AG04450 (cell line): ENCODE measurements at places on chromosomes 11 and 22.

DNA sequence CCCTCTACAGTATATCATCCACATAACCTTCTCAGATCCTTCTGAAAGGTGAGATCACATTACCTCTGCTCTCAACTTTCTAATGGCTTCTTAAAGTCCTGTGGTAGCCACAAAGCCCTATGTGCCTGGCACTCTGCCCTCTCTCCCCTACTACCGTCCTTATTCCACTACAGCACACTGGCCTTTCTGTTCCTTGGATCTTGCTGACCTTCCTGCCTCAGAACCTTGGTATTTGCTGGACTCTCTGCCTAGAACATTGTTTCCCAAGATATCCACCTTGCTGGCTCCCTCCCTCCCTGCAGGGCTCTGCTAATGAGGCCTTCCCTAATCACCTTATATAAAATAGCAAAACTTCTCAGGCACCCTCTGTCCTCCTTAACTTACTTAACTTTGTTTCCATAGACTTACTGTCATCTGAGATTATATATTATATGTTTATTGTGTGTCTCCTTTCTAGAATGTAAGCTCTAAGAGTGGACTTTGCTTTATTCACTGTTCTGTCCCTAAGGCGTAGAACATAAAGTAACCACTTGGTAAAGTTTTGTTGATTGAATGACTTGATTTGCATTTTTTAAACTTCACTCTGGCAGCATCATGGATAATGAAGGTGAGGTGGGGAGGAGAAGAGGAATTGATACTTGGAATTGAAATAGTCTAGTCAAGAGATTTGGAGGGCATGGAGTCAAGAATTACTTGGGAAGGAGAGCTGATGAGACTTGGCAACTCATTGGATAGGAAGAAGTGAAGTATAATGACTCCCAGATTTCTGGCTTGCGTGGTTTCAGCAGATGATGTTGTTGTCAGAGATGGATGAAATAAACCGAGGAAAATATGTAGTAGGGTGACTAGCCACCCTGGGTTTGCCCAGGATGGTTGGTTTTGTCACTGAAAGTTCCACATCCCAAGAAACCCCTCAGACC is 10.5 kb downstream of the POLD3 start:
- no peak for DNase-seq

- DNase-seq: no peak
Observed at GRCh38 chr11:67389477-67389876, 2.3 kb upstream of the RAD9A start.

DNA sequence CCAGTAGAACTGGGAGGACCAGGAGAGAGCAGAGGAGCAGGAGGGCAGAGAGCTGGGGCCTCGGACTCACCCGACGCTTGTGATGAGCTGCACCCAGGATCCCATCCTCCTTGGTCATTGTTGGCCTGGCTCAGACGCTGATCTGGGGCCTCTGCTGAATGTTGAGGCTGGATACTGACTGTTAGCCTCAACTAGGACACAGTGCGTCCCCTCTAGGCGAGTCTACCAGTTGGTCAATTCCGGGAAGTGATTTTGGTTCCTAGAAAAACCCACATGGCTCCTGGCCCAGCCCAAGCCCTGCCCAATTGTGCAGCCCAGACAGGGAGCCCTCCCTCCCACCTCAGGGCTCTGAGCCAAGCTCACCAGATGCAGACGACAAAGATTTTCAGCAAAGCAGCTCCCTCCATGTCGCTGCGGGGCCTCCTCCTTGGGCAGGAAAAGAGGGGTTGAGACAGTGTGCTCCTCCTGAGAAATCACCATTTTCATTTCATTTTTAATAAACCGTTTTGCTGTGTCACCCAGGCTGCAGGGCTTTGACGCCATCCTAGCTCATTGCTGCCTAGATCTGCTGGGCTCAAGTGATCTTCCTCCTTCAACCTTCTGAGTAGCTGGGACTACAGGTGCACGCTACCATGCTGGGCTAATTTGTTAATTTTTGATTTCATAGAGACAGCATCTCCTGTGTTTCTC is at the start of gene APOL4:
TSS of gene APOL4 (minus strand) at position 180 of the 690 bp plus-strand sequence. CDS start at position 105, 75 bp downstream.
- no peak for DNase-seq

- no peak for DNase-seq
Observed at GRCh38 chr11:1194977-1195681, 27.7 kb upstream of the MUC5B start.
